ENCODE measurements at places on chromosomes 13 and 19. TPM values are rescaled to one million over a fixed set of nuclear protein-coding genes. Genes with fewer than 3 reads are reported as not detected.

GRCh38 chr19:6608940-6609339, 18.0 kb upstream of the CD70 start:
- no peak for DNase-seq

DNA sequence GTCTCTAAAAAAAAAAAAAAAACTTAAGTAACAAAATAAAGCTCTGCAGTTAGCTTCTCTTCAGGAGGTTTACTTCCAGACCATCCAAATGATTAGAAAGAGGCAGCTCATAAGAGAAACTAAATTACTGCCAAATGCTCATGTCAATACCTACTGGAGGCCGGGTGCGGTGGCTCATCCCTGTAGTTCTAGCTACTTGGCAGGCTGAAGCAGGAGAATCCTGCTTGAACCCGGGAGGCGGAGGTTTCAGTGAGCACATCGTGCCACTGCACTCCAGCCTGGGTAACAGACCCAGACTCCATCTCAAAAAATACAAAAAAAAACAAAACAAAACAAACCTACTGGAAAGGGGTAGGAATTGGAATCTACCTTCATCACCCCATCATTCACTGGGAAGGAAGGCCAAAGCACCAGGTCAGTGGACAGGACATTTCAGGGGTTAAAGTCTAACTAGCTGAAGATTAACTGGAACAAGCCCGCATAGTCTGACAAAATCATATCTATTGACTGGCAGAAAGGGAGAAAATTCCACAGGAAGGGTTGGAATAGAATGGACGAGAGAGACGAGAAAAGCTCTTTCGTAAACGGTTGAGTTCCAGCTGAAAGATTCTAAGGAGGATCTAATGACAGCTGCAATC, 1.3 kb downstream of the ZFP14 start:
- DNase-seq = no peak

DNA sequence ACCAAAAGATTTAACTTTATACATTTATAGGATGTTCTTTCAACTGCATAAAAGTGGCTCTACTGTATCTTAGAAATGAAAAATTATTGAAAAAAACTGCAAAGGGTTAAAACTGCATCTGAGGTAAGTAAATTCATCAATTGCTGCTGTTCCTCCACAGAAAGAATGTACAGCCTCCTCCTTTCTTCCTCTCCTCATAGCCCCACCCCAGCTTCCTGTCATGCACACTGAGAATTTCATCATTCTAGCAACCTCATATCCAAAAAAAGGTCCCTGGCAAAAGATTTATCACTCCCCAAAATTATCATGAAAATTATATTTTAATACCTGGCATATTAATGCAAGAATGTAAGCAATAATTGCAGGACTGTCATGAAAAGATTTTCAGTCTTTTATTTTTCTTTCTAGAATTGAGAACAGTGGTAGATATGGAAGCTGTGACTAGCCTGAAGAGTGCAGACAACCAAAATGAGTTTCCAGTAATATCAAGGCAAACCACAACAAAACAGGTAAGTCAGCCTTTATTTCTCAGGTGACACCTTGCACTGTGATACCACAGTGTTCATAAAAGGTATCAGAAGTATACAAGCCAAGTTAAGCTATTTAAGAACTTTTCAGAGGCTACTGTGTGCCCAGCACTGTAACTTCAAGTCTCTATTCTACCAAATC, 110.8 kb downstream of the SUCLA2 start:
- DNase-seq = no peak

DNA sequence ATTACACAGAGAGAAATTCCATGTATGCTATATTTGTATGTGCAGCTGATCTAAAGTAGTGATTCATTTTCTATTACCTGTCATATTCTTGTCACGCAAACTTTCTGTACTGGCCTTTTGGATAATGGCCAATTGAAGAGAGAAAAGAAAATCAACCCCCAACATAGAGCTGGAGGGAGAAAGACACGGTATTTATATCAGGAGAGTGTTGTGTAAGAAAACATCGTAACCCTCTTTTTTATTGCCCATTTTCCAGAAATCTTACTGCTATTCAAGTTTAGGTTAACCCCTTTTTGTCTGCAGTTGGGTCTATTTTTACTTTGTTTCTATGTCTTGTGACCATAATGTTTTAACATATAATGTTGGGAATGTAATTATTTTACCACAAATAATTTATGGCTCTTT, 27.9 kb downstream of the DGKH start:
- no peak for DNase-seq

DNA sequence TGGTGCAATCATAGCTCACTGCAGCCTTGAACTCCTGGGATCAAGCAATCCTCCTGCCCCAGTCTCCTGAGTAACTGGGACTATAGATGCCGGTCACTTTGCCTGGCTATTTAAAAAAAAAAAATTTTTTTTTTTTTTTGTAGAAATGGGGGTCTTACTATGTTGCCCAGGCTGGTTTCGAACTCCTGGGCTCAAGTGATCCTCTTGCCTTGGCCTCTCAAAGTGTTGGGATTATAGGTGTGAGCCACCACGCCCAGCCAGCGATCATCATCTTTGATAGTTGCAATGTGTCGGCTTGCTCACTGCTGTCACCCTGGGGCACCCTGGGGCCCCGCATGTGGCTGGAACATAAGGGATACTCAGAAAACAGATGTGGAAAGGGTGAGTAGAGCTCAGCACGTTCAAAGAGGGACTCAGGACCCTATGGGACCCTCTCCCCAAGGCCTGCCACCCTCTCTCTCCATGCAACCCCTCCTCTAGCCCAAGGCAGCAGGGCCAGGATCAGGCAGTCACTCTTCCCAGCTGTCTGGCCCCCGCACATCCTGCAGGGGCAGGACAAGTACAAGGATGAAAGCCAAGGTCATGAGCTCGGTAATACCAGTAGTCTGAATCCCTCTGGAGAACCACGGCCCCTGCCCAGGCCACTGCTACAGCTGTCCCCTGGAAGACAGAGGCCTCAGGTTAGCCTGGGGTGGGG, 6.5 kb upstream of the CCL25 start:
- no peak for DNase-seq

The ZNF99 gene
- not detected for total RNA-seq

The SIGLEC5 gene
- total RNA-seq = not detected

The UBE2L5 gene
- total RNA-seq = not detected

The LYPD3 gene
- total RNA-seq = 0.88 TPM

The ERFL gene
- total RNA-seq = 0.23 TPM

DNA sequence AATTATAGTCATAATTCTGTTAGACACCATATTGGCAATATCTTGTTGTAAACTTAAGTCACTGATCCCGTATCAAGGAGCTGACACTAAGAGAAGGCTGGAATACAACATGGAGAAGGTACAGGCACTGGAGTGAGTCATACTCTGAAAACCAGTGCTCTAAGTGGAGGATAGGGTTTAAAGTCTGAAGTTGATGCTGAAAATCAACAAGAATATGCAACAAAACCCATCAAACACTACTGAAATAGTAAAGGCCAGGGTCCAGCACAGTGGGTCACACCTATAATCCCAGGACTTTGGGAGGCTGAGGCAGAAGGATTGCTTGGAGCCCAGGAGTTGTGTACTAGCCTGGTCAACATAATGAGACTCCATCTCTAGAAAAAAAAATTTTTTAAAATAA, 73.2 kb upstream of the KLF5 start:
- DNase-seq = no peak

The KCTD4 gene
- not detected for total RNA-seq

GRCh38 chr19:8515317-8515716, 1.4 kb upstream of the ZNF414 start:
- no peak for DNase-seq

GRCh38 chr19:46624958-46625661, at the start of gene PTGIR:
TSS of gene PTGIR (minus strand) at chr19:46625089. CDS start at chr19:46624225, 864 bp downstream.
- no peak for DNase-seq

- DNase-seq = no peak
Measured at GRCh38 chr19:33375837-33376159, 2.3 kb downstream of the CEBPG start.
